ENCODE measurements at places on chromosomes 2 and 18.
A peak's percentile ranks its signal among the peaks of the same experiment; 100 is the strongest.

DNA sequence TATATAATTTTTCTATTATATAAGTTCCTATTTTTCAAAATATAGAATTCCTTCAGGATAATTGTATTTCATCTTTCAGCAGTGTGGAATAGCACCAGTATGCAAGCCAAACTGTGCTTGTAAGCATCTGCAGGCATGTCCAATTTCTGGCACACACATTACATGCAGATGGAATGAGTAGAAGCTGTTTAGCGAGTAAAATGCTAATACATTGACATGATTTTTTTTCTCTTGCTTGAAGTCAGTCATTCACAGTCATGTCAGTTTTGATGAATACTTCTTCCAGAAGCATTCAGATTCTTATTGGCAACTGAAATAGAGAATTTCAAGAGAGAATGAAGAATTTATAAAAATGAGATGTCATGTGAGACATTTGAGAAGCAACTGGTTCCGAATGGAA, 109.4 kb downstream of the CERS6 start:
- no peak for DNase-seq

GRCh38 chr2:144631636-144632035, 111.7 kb upstream of the ZEB2 start:
- DNase-seq, result no peak

DNA sequence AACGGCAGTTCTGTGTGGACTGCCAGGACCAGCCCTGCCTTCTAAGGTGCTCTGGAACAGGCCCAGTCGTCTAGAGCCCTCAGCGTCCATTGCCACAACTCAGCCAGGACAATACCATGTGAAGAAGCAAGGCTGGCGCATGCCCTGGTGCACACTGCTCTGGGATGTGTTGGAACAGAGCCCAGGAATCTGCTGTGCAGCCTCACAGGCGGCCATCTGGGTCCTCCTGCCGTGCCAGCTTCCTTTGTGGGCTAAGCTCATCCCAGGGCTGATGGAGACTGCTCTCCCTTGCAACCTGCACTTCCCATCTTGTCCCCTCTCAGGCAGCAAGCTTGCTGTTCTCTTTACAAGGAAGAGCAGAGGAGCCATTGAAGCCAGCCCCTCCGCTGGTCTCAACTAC, 246.4 kb upstream of the PXDN start:
- no peak for DNase-seq

- no peak for DNase-seq
Observed at GRCh38 chr2:100529900-100530299, 32.9 kb upstream of the PDCL3 start.

- no peak for DNase-seq
Observed at GRCh38 chr2:73386342-73386868, 769 bp downstream of the ALMS1 start.

DNA sequence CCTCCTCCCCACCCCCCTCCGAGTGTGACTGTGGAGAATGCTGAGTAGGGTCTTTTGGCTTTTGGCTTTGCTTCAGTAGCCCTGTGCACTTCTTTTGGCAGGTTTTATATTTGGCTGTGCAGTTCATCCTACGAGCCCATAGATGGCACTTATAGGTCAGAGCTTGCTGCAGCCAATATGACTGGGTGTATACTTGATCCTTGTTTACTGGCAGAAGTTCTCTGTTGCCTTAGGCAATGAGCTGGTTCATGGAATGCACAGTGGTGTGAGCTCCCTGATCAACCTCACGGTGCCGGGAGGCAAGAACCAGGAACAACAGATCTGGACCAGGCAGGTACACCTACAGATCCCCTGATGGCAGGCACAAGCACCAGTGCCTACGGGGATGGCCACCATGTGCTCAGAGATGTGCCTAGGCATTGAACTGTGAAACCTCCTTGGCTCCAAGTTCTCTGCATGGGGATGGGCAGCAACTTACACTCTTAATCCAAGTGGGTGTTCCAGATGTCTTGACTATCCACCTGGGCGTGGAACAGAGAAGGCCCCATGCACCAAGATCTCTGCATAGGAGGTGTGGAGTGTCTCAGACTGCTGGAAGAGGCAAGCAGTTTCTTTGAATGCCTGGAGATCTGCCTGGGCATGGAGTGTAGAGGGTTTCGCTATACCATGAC, 190.4 kb downstream of the KIAA1328 start:
- DNase-seq, result no peak

GRCh38 chr2:28649481-28650265, 102.0 kb upstream of the PPP1CB start:
- no peak for DNase-seq

DNA sequence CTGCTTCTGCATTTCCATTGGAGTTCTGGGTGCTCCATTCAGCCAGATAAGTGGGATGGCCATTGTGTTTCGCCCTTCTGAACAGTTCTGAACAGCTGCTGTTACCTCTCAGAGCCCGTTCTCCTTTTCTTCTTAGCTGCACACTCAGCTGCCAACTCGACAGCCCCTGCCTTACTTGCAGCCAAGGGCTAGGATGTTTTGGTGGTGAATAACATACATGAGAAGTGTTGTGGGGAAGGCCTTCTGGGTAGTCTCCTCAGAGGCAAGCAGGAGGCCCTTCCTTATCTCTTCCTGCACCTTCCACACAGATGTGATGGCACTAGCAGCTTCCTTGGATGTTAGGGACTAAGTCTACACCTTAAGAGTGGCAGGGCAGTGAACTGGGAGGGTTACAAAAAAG, 138.4 kb upstream of the NOSTRIN start:
- DNase-seq, result no peak

DNA sequence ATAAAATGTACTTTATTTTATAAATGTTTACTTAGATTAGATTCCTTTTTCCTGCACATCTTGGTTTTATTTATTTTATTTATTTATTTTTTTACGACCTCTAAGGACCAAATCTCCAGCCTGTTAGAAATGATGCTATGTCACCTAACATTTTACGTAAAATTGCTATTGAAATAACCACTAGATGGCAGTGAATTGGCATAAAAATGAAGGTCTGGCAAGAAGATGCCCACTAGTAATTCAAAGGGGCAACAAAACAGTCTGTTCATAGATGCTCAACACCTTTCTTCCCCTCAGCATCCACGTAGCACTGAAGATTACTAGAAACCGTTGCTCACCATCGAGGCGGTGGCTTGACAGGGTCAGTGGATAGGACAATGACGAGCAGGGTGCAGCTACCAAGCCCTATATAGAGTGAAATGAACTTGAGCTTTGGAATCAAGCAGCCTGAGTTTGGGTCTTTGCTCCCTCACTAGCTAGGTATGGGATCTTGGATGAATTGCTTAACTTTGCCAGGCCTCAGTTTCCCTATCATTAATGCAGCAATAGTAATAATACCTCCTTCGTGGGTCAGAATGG, 128.7 kb upstream of the L3MBTL4 start:
- no peak for DNase-seq

DNA sequence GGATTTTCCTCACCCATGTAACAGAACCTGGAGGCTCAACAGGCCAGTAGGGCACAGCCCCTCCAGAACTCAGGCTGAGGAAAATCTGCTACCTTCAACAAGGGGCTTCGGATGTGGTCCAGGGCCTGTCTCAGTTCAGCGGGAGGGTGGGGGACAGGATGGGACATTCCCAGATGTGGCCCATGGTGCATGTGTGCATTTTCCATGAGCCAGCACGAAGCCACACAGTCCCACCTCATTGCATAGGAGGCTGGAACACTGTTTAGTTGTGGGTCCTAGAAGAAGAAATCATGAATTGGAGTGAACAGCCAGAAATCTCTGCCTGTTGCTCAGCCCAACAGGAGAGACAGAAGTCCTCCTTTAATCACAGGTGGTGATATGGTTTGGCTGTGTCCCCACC, 469.6 kb upstream of the MYT1L start:
- DNase-seq, result no peak

GRCh38 chr2:104745846-104746245, 108.1 kb upstream of the POU3F3 start:
- no peak for DNase-seq

GRCh38 chr2:74944987-74945787, 13.3 kb upstream of the POLE4 start:
- DNase-seq, result no peak

- DNase-seq, result no peak
Observed at GRCh38 chr2:238528953-238529781, 102.4 kb downstream of the ASB1 start.

DNA sequence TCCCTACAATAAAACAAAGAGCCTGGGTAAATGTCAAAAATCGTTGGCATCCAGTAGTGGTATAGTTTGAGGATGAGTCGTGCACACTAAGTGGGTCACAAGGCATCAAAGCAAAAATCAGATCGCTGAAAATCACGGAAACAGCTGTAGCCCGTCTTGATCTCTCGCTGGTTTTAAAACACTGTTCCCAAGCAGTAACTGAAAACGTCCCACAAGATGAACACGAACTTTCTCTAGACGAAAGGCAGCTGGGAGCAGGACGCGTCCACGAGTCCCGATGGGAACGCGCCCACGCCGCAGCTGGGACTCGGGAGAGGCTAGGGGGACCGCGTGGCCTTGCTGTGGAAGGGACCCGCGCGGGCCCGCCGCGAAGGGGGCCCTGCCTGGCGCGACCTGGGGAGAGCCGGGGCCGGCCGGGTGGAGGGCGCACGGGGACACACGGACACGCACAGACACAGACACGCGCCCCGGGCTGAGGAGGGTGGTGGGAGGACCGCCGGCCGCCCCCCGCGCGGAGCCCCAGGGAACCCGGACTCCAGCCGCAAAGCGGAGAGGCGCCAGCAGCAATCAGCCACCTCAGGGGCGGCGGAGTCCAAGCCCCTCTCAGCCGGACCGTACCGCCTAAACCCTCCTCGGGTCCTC, 651 bp downstream of the STK17B start:
- DNase-seq, result peak; percentile 53

DNA sequence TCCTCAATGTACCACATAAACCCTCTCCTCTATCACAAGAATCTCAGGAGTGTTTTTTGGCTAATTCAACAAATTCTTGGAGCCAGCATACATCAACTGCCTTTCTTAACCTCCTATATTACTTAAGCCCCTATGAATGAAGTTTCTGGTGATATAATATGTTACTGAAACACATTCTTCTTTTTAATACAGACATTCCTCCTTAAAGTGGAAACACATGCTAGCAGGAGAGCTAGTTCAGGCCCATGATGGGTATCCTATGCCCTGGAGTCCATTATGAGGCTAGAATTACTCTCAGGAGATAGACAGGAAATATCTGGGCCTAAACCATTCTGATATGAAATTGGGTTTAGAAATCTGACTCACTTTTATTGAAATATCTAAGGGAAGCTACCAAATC, 26.6 kb upstream of the RMDN2 start:
- DNase-seq, result no peak
